ENCODE measurements at places on chromosomes 16 and 17.

- no peak for DNase-seq
Measured at GRCh38 chr17:609232-609810, 105.3 kb downstream of the VPS53 start.

GRCh38 chr17:58165981-58166380 is 801 bp upstream of the OR4D2 start:
- DNase-seq: no peak

DNA sequence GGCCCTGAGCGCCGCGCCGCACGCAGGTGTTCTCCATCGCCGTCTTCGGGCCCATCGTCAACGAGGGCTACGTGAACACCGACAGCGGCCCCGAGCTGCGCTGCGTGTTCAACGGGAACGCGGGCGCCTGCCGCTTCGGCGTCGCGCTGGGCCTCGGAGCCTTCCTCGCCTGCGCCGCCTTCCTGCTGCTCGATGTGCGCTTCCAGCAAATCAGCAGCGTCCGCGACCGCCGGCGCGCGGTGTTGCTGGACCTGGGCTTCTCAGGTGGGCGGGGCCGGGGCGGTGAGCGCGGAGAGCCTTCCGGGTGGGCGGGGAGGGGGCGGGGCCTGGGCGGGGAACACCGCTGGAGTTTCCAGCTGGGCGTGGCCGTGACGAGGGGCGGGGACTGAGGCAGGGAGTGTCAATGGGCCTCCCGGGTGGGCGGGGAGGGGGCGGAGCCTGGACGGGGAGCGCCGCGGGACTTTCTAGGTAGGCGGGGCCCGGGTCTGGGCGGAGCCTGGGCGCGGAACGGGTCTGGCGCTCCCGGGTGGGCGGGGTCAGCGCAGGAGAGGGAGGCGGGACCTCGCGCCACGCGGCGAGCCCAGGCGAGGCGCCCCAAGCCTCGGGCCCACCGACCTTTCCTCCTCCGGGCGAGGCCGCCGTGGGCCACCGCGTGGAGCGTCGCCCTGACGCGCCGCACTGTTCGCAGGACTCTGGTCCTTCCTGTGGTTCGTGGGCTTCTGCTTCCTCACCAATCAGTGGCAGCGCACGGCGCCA is 2.4 kb downstream of the SYNGR3 start:
- DNase-seq: peak; percentile 95

GRCh38 chr16:87161822-87162676 is 155.1 kb downstream of the C16orf95 start:
- DNase-seq: no peak

DNA sequence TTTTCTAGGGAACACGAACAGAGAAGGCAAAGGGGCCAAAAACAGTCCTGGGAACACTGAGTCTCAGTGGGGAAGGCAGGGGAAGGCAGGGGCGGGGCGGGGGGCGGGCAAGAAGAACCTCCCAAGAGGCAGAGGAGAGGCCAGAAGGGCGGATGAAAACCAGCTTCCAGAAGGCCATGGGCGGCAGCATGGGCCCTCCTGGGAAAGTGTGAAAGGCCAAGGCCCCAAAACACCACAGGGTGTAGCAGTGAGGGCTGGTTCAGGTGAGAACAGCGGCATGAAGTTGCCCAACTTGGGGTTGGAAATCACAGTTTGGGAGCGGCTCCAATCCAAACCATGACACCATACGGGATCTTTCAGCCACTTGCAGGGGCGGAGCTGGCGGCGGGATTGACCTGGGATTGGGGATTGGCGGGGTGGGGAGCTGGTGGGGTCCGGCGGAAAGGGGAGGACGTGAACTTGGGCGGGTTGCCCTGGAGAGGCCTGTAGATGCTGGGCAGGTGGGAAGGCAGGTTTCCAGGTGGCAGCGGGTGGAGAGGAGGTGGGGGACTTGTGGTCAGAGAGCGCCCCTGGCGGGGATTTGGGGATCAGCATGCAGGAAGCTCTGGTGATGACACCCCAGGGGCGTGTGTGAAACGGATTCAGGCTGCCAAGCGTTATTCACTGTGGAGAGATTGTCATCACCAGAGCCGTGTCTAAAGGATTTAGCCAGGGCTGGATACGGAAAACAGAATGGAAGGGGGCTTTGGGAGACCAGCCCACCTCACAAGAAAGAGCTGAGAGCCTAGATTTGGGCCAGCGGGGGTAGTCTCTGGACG is 80.9 kb downstream of the ARHGAP23 start:
- peak; percentile 89 for DNase-seq
